ENCODE measurements at places on chromosomes 12 and 14. TPM values are rescaled to one million over a fixed set of nuclear protein-coding genes. Genes with fewer than 3 reads are reported as not detected.

Gene EXD2
- 39.8 TPM for polyA plus RNA-seq

Gene STX2
- 38.7 TPM for polyA plus RNA-seq

Gene WNT1
- not detected for polyA plus RNA-seq

Gene KRT82
- not detected for polyA plus RNA-seq

Gene VPS29
- polyA plus RNA-seq: 136 TPM

Gene C12orf50
- 0.56 TPM for polyA plus RNA-seq

Gene NKX2-8
- polyA plus RNA-seq: not detected

Gene TESPA1
- polyA plus RNA-seq: 0.20 TPM

Gene LMNTD1
- polyA plus RNA-seq: not detected

Gene AKAP5
- polyA plus RNA-seq: 5.9 TPM

Gene KCNC2
- 0.56 TPM for polyA plus RNA-seq

Gene KRT6A
- polyA plus RNA-seq: not detected

Gene LRRIQ1
- 30.3 TPM for polyA plus RNA-seq

All from renal pelvis (tissue), 12 donors.